ENCODE measurements at places on chromosomes 5 and 9.
A peak's percentile ranks its signal among the peaks of the same experiment; 100 is the strongest.

DNA sequence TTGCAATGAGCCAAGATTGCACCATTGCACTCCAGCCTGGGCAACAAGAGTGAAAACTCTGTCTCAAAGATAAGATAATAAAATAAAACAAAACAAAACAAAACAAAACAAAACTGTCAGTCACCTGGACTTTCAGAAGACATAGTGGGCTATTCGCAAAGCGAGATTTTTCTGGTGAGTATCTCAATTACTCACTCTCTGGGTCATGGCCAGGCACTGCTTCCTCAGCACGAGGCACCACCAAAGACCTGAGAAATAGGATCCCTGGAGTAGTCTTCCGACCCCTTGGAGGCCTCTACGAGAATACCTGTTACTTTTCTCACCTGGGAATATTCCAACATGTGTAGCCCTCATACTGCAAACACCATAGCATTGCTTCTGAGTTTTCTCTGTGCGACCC is 201.7 kb upstream of the ZNF618 start:
- DNase-seq = peak; percentile 72

GRCh38 chr5:101068298-101068697 is 165.2 kb upstream of the ST8SIA4 start:
- no peak for DNase-seq

GRCh38 chr5:134521841-134522240 is 3.6 kb upstream of the JADE2 start:
- no peak for DNase-seq

- DNase-seq = peak; percentile 100
These were observed 16.9 kb upstream of the PLCXD3 start for GRCh38 chr5:41527201-41527779.

DNA sequence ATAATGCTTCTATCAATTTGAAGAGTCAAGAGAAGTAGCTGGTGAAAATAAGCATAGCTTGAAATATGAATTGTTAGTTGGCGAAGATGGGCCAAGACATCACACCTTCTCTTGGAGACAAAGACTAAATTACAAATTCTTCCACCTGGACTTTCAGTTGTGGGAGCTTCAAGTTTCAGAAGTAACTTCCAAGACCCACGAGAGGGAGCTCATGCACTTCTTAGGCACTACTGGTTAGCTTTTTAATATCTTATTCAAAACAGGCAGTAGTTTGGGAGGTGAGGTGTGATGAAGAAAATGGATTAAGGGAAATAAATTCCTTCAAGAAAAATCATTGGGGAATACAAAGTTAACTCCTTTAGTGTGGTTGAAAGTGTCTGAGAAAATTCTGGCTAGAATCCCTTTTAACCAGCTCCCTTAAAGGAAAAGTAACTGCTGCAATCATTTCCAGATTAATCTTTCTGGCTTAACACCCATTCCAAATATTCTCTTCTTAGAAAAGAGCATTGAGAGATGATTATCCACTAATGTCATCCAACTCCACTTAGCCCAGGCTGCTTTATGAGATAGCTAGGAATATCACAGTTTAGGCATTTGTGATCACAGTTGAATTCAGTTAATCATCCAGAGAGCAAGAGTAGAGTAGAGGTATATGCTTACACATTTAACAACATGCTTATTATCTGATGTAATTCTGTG is 139.5 kb upstream of the DMRTA1 start:
- DNase-seq = no peak

GRCh38 chr5:124980163-124980941 is 233.9 kb upstream of the ZNF608 start:
- no peak for DNase-seq

GRCh38 chr5:102781786-102782185 is 26.7 kb downstream of the PAM start:
- no peak for DNase-seq

DNA sequence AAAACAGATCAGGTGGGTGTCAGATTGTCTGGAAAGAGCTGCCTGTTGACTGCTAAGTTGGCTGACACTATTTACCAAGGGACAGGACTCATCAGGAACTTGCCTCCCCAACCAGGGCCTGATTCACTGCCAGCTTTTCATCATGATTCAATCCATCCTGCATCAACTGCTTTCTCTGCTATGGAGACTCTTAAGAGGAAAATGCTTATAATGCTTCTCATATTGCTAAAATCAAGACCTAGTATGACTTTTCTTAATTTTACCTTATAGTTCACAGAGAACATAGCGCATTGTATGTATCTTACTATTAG is 21.3 kb downstream of the HTR4 start:
- no peak for DNase-seq

GRCh38 chr5:134637116-134637721 is 4.6 kb upstream of the SAR1B start:
- no peak for DNase-seq

DNA sequence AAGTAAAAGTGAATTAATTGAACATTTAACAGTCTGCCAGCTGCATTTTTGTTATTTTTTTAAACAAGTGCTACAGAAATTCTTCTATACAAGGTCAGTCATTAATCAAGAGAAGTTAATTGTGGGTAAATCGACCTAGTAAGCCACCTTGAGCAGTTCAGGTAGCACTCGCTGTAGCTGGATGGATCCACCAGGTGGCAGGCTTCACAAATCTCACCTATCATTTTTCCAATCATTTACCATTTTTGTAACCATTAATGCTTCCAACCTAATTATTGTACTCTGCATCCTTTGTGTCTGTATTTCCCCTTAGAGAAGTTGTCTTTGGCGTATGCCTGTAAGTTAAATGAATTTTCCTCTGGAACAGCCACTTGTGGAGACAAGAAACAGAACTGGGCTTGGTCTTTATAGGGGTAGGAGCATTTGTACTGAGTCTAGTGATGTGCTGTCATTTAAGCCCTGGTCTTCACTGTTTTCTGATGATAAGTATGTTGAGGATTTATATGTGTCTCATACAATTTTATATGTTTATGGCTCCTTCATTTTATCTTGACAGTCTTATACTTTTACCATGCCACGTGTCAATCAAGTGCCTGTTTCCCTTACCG is 39.5 kb downstream of the CD180 start:
- peak; percentile 66 for DNase-seq

- DNase-seq = no peak
These were observed 48.9 kb upstream of the DENND4C start for GRCh38 chr9:19181561-19181960.

DNA sequence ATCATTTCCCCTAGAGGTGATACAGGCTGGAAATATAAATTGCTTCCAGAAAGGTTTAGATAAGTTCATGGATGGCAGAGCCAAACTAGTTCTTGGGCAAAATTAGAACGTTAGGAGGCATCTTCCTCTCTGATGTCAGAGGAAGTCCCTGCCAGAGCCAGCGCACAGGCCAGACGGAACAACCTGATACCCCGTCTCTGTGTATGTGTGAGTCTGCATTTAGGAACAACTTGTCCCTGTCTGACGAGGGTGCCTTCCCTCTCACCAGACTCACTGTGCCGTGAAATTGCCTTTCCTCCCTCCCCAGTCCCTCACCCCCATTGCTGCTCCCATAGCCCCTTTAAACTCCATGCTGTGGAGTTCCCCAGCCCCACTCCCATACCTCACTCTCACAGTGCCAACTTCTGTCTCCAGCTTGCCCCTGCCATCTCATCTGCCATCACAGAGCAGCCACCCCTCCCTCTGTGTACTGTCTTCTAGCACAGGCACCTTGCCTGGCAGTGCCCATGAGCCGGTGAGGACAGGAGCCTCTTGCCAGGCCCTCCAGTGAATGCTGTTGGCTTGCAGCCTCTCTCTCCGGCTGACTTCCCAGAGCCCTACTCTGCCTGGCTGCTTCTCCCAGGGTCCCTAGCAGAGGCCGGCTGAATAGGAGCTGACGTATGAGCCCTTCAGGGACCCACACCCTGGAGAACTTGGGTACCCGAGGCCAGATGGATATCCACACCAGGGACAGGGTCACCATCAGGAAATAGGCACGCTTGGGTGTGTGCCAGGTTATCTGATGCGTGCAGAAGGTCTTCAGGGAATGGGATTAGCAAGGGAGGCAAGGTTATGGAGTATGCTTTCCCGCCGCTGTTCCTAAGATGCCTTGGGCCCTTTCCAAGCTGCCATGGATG is 26.7 kb downstream of the UNC5A start:
- no peak for DNase-seq

DNA sequence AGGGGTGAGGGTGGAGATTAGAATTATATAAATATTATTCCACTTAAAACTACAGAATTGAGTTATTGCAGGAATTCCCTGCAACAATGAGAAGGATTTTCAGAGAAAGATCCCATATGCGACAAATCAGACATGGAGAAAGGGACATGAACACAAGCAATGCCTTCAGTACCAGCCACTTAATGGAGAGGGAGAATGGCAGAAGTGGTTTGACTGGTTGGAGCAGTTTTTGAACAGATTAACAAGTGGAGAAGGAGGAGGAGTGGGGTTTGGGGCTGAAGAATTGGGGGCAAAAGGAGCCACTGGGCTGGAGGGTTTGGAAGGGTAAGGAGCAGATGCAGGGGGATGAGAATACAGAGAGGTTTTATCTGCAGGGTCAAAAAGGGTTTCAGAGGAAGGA is 620.9 kb upstream of the PTPRD start:
- DNase-seq = no peak

- DNase-seq = peak; percentile 42
These were observed 109.8 kb upstream of the NMUR2 start for GRCh38 chr5:152514827-152515397.

- no peak for DNase-seq
These were observed 177.0 kb downstream of the MSX2 start for GRCh38 chr5:174901336-174901735.

DNA sequence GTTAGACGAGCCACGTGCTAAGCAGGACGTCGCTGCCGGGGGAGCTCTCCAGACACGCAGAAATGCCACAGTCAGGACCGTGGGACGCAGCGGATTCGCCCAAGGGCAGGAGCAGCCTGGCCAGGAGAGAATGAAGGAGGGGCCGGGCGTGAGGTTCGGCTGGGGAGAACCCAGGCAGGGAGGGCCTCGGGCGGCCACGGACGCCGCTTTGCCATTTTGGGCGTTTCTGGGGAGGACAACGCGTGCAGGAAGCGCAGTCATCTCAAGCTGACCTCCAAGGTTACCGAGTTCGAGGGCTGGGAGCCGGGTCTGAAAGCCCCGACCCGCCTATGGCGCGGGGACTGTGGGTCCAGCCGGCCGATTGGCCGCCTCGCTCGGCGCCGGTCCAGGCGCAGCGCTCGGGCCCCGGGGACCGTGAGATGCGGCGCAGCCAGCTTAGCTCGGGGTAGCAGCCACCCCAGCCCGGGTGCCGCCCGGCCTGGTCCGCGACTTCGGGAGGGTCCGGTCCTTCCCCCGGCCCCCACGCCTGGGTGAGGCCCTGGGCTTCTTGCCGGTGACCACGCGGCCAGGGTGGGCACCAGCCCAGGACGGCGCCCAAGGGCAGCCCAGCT is 760 bp upstream of the MAN1B1 start:
- peak; percentile 61 for DNase-seq
